ENCODE measurements at places on chromosomes 12 and 14.
A peak's percentile ranks its signal among the peaks of the same experiment; 100 is the strongest.

GRCh38 chr12:95003213-95003920, at the start of gene NDUFA12:
Gene NDUFA12, minus strand, starts transcription at chr12:95003697. Its CDS starts 17 bp downstream, at chr12:95003680.
- DNase-seq: peak; percentile 95

DNA sequence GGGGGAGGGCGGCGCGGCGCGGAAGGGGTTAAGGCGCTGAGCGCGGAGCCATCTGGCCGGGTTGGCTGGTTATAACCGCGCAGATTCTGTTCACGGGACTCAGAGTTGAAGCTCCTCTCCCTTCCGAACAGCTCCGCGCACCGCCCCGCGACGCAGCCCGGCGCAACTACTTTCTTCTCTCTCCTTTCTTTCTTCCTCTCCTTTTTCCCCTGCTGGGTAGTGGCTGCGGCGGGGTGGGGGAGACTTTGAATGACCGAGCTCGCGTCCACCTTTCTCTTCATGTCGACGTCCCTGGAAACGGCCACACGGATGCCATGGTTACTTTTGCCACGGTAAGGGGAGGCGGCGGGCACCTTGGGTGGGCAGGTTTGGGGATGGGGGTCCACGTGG, at the start of gene NTF3:
TSS of gene NTF3 (plus strand) at position 98 of the 390 bp plus-strand sequence. CDS start at position 315, 217 bp downstream.
- peak; percentile 58 for DNase-seq

- DNase-seq: no peak
These were observed 128.1 kb downstream of the PAPOLA start for GRCh38 chr14:96630281-96630680.

- no peak for DNase-seq
These were observed 15.8 kb downstream of the VDR start for GRCh38 chr12:47889040-47889439.

- no peak for DNase-seq
These were observed 251.0 kb upstream of the FOXG1 start for GRCh38 chr14:28515571-28515970.

DNA sequence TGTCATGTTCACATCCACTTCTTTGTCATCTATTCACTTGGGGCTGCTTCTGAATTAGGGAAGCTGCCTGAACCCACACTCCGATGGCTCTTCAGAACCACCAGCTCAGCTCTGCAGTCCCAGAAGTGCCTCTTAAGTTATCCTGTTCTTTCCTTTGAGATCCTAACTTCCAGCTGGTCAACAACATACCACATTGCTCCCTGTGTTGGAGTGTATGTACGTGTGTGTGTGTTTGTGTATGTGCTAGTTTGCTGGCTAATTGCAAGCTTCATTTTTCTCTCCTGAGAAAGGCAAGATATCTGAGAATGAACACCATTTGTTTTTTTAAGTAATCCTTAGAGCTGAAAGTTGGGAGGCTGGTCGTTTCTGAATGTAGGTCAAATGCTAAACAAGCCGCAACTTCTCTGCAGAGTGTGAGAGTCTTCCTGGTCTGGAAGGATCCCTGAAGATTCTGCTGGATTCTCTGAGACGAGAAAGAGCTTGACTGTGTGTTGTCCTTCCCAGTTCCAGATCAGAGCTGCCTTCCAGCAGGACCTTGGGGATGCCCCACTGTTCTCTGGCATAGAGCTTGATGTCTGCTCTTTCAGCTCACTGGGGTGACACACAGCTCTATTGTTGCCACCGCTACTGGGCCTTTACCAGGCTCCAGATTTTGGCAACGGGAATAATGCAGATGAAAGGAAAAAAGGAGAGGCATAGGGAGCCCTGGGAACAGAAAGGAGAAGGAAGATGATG, 839 bp downstream of the GSG1 start:
- DNase-seq: no peak

All from NCI-H2081 (cell line).